ENCODE measurements at places on chromosomes 2 and 18. TPM values are rescaled to one million over a fixed set of nuclear protein-coding genes. Genes with fewer than 3 reads are reported as not detected.

GRCh38 chr18:75072672-75073371 lies 136.1 kb downstream of the PTGR3 start:
- no peak for DNase-seq

DNA sequence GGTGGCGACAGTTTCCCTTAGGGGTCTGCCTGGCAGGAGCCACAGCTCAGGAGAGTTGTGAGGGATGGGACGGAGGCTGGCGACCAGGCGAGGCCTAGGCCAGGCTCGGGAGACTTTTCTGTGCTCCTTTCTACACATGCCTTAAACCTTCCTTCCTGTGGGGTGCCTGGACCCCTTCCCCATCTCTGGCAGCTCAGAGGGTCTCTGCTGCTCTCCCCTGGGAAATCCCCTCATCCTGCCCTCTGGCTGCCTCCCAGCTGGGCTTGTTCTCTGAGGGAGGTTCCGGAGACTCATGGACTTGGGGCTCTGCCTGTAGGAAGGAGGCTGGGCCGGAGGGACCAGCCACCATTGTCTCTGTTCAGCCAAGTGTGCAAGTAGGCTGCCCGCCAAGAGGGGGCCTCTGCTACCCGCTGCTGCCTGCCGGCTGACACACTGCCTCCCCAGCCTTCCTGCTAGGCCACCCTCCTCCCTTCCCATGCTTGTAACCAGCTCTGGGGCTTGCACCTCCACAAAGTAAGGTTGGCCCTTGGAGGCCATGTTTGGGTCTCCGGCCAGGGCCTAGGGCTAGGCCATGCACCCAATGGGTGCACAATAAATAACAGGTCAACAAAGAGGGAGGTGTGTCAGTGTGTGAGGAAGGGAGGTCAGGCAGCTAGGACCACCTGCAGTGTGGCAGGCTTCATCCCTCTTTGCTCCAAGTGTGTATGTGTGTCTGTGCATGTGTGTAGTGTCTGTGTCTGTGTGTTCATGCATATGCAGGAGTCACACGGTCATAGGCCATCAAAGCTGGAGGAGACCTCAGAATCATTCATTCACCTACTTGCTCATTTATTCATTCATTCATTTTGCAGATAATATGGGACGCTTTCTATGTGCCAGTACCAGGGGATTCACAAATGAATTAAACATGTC lies 28.8 kb downstream of the PSD4 start:
- no peak for DNase-seq

Gene SMPD4
- total RNA-seq, result 92.3 TPM

Gene REG1B
- not detected for total RNA-seq

- no peak for DNase-seq
Observed at GRCh38 chr2:69668598-69668997, 25.1 kb upstream of the AAK1 start.

GRCh38 chr18:9637036-9637767 lies 22.8 kb upstream of the PPP4R1 start:
- no peak for DNase-seq

- DNase-seq, result no peak
Observed at GRCh38 chr2:112639936-112640335, 5.8 kb upstream of the SLC20A1 start.

DNA sequence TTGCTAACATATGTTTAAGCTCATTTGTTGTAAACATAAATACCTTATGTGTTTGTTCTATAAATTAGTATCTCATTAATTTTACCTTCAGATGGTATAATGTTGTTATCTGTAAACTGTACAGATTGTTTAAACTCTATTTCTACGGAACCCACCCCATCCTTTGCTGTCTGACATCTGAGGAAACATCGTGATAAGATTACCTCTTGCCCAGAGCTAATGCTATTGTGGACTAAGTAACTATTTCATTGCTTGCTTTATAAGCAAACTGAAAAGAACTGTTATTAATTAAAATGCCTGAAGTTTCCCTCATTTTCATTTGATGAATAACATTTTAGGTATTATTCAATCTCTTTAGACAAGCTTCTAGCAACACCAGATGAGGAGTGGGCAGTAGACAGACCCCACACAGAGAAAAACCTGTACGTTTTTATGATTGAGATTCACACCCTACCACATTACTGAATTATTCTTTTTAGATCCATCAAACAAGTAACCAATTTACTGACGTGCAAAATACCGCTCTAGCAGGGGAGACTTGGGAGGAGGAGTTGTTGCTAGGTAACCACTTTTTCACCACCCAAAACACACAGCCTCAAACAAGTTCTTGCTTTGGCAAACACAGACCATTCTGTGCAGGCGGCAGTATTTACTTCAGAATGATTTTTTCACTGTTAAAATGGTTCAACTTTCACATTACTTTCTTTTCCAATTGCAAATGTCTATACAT lies 1.9 kb upstream of the SYT4 start:
- DNase-seq, result no peak

DNA sequence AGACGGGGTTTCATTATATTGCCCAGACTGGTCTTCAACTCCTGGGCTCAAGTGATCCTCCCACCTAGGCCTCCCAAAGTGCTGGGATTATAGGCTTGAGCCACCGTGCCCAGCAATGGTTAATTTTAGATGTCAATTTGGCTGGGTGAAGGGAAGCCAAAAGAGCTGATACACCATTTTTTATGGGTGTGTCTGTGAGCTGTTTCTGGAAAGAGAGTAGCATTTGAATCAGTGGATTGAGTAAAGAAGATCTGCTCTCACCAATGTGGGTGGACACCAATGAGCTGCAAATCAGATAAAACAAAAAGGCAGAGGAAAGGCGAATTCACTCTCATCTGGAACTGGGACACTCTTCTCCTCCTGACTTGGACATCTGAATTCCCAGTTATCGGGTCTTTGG lies 16.1 kb upstream of the TAF4B start:
- DNase-seq, result no peak

Gene APCDD1
- total RNA-seq, result not detected
